ENCODE measurements at places on chromosomes 1 and 21. TPM values are rescaled to one million over a fixed set of nuclear protein-coding genes. Genes with fewer than 3 reads are reported as not detected.

DNA sequence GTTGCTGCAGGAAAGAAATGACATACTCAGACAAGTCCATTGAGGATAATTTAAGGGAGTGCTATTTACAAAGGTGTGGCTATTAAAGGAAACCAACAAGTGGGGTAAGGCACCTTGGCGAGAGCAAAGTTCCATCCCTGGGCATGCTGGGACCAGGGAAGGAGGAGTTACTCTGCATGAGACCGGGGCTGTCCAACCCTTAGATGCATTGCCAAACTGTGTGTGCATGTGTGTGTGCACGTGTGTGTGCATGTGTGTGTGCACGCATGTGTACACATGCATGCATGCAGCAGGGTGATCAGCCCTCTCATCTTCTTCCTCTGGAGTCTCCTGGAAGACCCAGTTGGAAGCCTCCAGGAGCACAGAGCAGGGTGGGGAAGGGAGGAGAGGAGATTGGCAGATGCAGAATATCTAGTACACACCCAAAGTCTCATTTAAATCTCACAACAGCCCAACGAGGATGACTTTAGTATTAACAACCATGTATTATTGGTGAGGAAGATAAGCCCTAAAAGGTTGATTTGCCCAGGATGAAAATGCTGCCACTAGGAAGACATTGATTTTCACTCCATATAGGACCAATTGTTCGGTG is 72.2 kb upstream of the CD34 start:
- no peak for DNase-seq

PRCC gene
- total RNA-seq = 20.0 TPM

GRCh38 chr1:245475126-245475525 is 320.3 kb downstream of the KIF26B start:
- no peak for DNase-seq

- DNase-seq = no peak
These were observed 144.6 kb upstream of the NFIA start for GRCh38 chr1:60937720-60938119.

DNA sequence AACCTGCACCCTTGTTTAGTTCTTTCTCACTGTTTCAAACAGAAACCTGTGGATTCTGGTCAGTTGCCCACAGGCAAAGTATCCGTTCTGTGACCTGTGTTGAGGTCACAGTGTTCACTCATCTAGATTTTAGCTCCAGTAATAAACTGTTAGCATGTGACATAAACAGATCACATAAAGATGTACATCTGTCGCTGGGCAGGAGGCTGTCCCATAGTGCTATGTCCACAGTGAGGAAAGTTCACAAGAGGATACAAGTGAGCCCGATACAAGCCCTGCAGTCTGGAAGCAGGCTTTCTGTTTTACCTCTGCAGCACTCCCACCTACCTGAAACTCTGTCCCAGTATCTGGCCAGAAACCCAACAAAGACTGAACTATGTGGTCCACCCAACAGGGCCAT is 28.4 kb downstream of the LMX1A start:
- DNase-seq = no peak

DNA sequence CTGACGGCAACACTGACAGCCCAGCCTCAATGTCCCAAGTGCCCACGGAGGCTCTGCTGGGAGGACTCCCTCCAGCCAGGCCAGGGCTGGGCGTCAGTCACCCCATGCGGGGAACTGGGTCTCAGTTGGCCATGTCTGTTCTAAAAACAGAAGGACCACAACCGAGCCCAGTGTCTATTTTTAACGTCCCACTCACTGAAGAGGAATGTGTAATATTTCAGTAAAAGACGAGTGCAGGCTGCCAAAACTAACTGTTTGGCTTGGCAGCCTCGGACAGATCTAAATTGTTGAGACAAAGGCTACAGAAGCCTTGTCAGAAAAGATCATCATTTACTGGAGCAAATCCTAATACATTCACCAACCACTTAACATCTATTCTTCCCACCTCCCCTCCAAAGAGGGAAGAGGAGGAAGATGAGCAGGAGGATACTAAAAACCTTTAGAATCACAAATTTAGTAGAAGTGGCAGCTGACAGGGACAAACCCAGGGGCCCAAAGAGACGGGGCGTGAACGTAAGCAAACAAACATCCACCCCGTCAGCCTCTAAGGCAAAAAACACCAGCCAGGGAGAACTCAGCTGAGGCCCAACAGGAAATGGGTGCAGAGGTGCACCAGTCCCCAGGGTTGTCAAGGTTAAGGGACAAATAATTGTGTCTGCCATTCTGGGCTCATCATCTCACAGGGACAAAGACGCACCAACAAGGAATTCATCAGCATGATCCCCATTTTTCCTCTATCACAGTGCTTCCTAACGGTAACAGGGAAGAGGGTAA is 18.7 kb downstream of the C1orf198 start:
- DNase-seq = no peak

PFKFB2 gene
- total RNA-seq = 5.5 TPM

CHIA gene
- not detected for total RNA-seq

- no peak for DNase-seq
These were observed 89.7 kb downstream of the SLC45A1 start for GRCh38 chr1:8407652-8408051.

DNA sequence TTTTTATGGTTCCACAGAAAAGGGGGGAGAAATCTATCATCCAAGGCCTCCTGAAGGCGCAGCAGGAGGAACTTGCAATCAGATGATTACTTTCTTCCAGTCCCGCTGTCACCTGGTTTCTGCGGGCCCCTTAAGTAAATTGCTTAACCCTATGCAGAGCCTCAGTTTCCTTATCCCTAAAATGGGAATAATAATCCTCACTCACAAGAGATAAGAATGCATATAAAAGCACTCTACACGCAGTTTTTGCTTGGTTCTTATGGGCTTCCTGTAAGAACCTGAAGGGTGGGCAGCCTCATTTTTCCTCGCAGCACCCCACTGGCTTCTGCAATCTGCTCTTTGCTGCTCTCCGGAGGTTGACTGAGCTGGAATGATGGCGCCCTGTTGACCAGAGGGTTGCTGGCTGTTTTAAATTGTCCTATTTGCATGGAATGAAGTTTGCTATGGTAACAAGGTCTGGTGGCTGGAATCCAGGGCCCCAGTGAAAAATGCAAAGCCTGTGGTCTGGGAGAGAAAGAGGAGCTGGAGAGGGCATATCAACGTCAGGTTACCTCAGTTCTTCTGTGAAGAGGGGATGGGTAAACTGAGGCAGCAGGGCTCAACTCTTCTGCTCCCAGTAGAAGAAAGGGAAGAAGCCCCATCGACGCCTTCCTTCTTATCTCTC is 1.0 kb upstream of the KAZN start:
- DNase-seq = no peak

- peak; percentile 2 for DNase-seq
These were observed 26.5 kb downstream of the RUNX3 start for GRCh38 chr1:24903560-24903954.

GRCh38 chr1:68953311-68953710 is 456.4 kb upstream of the DEPDC1 start:
- no peak for DNase-seq

LMX1A gene
- total RNA-seq = not detected

GJA5 gene
- 0.31 TPM for total RNA-seq

GRCh38 chr1:91891454-91891853 is 5.5 kb upstream of the TGFBR3 start:
- no peak for DNase-seq

GRCh38 chr21:38927776-38928175 is 122.0 kb downstream of the ETS2 start:
- no peak for DNase-seq

TCHHL1 gene
- not detected for total RNA-seq

All from right lobe of liver (tissue), 6 donors.